ENCODE measurements at places on chromosomes 12 and 14.
A peak's percentile ranks its signal among the peaks of the same experiment; 100 is the strongest.

GRCh38 chr12:91225316-91225715, 42.7 kb upstream of the DCN start:
- no peak for DNase-seq

- peak; percentile 84 for DNase-seq
Measured at GRCh38 chr12:124992874-124993625, 395 bp upstream of the BRI3BP start.

DNA sequence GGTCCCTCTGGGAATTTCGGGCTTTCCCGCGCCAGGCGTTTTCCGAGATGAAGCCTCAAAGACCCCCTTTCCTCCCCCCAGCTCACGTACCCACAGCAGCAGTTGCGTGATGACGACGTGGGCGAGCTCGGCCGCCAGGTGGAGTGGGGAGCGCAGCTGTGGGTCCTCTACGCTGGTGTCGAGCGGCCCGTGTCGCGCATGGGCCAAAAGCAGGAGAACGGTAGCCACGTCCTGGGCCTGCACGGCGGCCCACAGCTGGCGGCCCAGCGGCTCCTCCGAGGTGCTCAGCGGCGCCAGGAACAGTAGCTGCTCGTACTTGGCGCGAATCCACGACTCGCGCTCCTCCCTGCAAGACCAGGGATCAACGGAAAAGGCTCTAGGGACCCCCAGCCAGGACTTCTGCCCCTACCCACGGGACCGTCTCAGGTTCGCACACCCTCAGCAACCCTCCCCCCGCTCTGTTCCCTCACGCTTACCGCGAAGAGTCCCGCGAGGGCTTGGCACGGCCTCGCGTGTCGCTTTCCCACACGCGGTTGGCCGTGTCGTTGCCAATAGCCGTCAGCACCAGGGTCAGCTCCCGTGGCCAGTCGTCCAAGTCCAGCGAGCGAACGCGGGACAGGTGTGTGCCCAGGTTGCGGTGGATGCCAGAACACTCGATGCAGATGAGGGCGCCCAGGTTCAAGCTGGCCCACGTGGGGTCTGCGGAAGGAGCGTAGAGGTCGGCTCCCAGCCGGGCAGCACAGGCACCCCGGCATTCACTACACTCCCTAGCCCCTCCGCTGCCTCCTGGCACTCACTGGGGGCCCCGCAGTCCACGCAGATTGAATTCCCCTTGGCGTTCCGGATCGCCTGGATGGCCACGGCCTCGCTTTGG, 11.4 kb downstream of the AGAP2 start:
- no peak for DNase-seq

DNA sequence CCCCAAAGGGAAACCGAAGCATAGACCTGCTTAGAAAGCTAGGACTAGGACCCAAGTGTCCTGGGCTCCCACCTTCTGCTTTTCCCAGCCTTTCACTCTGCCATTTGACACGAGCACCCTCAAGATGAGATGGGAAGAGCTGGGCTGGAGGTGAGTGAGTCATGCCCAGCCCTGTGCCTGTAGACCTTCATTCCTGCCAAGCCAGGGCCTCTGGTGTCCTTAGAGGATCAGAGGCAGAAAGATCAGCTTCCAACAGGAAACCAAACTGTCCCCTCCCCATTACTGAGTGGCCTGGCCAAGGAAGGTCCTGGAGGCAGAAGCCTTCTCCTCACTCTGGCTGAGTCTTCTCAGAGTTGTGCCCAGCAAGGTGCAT, 3.5 kb downstream of the TMEM63C start:
- DNase-seq, result no peak

- peak; percentile 56 for DNase-seq
Measured at GRCh38 chr12:14768823-14769405, 34.4 kb downstream of the WBP11 start.

DNA sequence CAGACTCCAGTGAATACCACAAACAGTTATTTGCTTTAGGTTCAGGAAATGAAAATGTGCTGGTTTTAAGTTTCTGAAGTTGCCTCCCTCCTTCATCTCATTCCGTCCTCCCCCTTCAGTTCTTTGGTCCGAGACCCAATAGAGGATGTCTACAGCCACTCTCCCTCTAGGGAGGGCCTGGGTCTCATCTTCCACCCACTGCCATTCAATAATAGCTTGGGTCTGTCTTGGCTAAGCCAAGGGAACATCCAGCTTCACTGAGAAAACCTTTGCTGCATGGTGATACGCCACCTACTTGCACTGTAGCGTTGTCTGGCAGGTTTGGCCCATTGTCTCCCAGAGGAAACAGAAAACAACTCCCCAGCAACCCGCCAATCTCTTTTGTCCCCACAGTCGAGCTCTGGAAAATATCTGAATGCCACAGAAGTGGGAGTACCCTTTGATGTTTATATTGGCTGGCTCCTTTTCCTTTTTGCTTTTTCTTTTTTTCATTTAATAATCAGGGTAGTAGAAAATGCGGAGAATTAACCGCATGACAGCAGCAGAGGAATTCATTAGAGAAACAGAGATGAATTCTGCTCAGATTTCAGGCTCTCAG, 380.1 kb downstream of the RAD51B start:
- DNase-seq, result no peak

DNA sequence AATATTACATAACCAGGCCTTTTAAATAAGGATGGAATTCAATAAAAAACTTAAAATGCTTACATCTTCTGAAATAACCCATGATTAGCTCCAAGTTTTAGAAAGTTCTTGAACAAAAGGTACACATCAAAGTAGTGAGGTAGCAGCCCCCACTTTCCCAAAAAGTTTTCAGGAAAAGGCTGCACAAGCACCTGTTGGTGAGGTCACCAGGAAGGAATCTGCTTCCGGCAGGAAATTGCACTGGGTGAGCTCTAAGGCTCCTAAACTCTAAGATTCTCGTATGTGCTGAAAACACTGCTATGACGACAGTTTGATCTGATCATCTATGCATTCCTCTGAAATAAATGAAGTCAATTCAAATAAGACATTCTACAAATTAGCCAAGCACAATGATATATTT, 34.3 kb upstream of the TTC7B start:
- DNase-seq, result no peak

DNA sequence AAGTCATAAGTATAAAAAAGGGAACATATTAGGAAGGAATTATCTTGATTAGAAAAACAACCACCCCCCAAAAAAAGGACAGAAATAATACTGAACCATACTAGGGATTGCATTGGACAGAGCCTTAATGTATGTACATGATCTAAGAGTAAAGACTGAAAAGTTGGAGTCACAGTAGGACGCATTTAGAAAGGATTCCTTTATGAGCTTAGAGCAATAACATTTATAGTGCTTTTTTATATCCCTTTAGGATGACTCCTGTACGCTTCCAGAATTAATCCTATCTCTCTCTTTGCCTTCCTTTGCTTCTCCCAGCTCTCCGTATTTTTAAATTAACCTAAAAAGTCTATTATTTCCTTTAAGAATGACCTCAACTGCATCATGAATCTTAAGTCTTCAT, 75.3 kb downstream of the PTPRR start:
- no peak for DNase-seq

DNA sequence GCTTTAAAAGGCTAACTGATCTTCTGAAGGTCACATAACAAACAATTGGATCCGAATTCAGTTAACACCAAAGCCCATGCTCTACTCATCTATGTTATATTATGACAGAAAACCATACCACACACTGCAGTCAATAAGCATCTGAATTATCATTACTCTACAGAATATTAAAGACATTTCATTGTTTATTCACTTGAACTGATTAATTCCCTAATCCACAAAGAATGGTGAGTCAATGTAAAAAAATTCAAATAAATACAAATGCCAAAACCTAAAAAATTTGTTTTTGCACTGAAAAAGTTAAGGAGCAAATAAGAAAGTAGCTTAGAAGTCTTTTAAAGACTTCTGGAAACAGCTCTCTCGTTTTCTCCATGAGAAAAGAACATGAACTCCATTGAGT, 13.7 kb downstream of the NID2 start:
- DNase-seq, result no peak

DNA sequence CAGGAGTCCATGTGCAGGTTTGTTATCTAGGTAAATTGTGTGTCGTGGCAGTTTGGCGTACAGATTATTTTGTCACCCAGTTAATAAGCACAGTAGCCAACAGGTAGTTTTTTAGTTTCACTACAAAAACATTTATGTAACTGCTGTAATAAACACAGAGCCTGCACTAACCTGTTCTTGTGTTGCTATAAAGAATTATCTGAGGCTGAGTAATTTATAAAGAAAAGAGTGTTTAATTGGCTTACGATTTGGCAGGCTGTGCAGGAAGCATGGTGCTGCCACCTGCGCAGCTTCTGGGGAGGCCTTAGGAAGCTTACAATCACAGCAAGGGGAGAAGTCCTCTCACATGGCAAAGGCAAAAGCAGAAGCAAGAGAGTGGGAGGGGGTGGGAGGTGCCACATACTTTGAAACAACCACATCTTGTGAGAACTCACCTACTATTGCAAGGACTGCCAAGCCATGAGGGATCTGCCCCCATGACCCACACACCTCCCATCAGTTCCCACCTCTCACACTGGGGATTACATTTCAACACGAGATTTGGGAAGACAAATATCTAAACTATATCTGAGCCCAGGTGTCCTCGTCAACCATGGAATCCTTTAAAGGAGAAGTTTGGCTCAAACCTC, 266.4 kb upstream of the GRIP1 start:
- DNase-seq, result no peak

GRCh38 chr12:16844875-16845274, 238.9 kb upstream of the LMO3 start:
- no peak for DNase-seq

DNA sequence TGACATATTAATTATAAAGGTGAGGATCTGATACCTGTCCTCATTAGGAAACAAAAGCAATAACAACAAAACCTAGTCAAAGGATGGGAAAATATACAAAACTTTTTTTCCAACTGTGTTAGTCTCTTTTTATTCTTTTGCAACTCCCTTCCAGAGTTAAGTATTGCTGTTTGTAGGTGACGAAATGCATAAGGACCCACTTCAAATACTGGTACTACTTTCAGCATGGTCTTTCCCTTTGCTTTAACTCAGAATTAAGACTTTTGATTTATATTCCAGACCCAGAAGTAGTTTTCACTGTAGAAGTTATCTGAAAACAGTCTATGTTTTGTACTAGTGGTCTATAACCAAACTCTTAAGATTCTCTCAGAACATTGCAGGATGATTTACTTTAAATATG, 34.1 kb upstream of the ABCC9 start:
- no peak for DNase-seq

DNA sequence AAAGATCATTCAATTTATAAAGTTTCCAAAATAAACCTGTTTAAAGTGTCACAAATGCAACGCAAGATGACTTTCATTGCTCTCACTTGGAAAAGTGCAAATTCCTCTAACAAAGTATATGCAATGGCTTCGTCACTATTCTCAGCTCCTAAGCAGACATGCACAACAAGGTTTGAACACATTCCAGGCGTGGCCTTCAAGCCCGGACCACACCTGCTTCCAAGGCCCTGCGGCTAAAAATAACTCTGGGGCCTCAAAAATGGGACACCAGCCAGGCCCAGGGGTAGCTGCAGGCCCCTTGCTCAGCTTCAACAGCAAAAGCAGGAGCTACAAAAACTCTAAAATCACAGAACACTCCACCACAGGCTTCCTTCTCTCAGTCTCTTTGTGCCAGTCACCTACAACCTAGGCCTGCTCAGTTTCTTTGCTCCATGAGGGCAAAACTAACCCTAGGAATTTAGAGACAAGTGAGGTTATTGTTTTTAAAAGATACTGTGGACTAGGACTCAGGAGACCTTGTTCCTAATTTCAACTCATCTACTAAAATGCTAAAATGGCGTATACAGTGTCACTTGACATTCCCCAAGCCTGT, 29.3 kb downstream of the DUSP16 start:
- no peak for DNase-seq

DNA sequence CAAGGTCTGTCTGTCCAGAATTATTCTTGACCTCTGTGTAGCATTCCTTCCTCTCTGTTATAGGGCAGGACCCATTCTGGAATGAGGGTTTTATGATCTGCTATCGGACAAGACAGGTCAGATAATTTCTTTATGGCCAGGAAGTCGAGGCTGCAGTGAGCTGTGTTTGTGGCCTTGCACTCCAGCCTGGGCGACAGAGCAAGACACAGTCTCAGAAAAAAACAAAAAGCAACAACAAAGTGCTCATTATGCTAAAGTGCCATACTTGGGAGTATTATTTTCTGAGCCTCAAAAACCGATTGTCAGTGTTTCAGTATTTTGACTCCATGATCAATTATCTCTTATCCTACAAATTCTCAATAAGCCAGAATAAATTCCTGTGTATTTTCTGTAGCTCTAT, 4.1 kb downstream of the CIPC start:
- no peak for DNase-seq

- no peak for DNase-seq
Measured at GRCh38 chr12:31479516-31480210, 111.3 kb downstream of the DENND5B start.

- no peak for DNase-seq
Measured at GRCh38 chr14:97221572-97222285, 424.5 kb downstream of the VRK1 start.

- no peak for DNase-seq
Measured at GRCh38 chr14:101827286-101827685, 65.8 kb downstream of the PPP2R5C start.

DNA sequence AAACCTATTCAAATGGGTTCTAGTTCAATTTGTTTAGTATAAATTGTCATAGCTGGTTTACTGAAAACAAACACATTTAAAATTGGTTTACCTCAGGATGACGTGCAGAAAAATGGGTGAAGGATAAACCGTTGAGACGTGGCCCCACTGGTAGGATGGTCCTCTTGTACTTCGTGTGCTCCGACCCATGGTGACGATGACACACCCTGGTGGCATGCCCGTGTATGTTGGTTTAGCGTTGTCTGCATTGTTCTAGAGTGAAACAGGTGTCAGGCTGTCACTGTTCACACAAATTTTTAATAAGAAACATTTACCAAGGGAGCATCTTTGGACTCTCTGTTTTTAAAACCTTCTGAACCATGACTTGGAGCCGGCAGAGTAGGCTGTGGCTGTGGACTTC, 8.3 kb downstream of the CALM1 start:
- DNase-seq, result no peak

GRCh38 chr12:6026998-6027397, 81.9 kb upstream of the ANO2 start:
- no peak for DNase-seq

DNA sequence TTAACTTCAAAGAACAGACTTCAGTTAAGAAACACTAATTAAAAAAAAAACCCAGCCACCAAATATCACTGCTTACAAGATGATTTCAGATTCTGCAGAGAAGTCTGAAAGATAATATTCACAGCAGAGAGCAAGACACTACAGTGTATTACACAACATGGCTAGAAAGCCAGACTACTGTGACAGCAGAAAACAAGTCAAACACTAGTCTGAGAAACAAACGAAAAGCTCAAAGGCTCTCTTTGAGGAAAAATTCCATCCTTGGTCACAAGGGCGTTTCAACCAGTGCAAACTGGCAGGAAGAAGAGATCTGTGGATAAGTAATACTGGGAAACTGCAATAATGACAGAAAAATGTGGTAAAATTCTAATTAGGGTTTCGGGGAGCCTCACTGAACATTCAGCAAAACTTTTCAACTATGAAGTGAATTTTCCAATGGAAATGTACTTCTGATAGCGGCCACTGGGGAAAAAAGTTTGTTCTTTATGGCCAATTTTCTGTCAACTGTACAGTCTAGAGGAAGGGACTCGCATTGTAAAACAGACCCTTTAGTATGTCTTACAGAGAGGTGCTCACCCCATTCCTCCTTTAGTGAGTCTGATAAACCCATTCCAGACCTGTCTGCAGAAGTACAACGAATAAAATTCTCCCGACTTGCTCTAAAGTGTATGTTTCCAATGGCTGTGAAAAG, 50.4 kb downstream of the ACADS start:
- DNase-seq, result no peak

- DNase-seq, result no peak
Measured at GRCh38 chr12:104669089-104669721, 212.5 kb downstream of the CHST11 start.
